CD4-positive, alpha-beta memory T cell (primary cell): ENCODE measurements at places on chromosomes 16 and 17. TPM values are rescaled to one million over a fixed set of nuclear protein-coding genes. Genes with fewer than 3 reads are reported as not detected.

The PYY gene
- not detected for polyA plus RNA-seq

The NTN3 gene
- not detected for polyA plus RNA-seq

The TOP2A gene
- 0.14 TPM for polyA plus RNA-seq

The PRSS27 gene
- not detected for polyA plus RNA-seq

The ASPA gene
- polyA plus RNA-seq: not detected

The TPSAB1 gene
- not detected for polyA plus RNA-seq

The PLD2 gene
- 1.9 TPM for polyA plus RNA-seq

The SLC16A11 gene
- polyA plus RNA-seq: 0.50 TPM

The CCDC154 gene
- 0.13 TPM for polyA plus RNA-seq

The PRPSAP1 gene
- polyA plus RNA-seq: 99.1 TPM

The TRIM16 gene
- polyA plus RNA-seq: 5.6 TPM

The NPIPB2 gene
- polyA plus RNA-seq: not detected

GRCh38 chr17:59828478-59828760 lies 64.3 kb downstream of the TUBD1 start:
- no peak for DNase-seq

DNA sequence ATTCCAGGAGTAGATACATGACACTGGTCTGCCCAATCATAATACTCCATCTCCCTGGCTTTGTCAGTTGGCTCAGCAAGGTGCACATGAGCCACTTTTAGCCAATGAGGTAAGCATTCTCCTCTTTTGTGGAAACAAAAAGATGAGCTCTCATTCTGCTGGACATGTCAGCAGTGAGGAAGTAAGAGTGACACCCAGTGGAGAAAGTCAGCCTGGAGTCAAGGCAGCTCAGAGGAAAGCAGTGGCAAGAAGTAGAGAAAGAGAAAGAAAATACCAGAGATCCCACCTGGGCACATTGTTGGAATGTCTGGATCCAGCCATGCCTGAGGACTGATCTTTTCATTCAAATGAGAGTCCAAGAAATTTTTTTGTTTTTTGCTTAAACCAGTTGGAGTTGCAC lies 496.9 kb upstream of the C16orf82 start:
- no peak for DNase-seq

DNA sequence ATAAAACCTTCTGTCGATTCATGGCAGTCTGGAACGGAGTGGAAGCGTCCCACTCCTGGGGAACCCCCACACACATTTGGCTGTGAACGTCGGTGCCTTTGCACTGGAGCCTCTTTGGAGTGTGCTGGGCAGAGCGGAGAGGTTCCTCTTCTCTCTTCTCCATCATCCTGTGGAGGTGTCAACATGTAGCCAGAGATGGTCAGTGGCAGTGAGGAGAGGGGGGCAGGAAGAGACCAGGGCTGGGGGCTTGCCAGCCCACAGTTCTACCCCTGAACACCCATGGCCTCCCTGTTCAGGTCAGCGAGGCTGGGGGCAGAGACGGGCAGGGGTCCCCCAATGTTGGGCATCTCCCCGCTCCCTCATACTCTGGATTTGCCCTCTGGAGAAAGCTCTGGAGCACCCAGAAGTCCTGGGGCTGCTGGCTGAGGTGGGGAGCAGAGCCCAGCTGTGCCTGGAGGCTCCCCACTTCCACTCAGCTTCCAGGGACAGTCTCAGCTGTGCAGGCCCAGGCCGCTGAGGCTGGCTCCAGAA lies 223.7 kb downstream of the SEC14L1 start:
- DNase-seq: no peak

GRCh38 chr17:57357392-57357784 lies 101.1 kb downstream of the MSI2 start:
- no peak for DNase-seq

- DNase-seq: no peak
Measured at GRCh38 chr17:74192950-74193781, 10.3 kb upstream of the RPL38 start.

GRCh38 chr17:65277576-65277975 lies 140.4 kb downstream of the RGS9 start:
- no peak for DNase-seq

GRCh38 chr17:10757647-10758046 lies 27.8 kb upstream of the TMEM220 start:
- no peak for DNase-seq

DNA sequence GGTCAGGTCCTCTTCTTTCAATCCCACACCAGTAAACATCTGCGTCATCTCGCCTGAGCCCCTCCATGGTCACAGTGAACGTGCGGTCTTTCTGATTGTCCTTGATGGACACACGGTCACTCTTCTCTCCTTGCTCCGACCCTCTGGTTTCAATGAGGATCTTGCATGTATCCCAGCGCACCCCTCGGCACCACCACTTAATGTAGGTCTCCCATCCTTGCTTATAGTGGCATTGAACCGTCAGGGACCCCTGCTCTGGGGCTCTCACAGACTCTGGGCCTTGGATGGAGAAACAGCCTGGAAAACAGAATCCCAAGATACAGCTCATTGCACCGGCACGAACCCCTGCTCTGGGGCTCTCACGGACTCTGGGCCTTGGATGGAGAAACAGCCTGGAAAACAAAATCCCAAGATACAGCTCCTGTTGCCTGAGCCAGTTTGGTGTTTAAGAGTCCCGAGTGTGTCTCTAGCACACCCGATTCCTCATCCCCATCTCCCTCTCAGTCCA lies 5.4 kb downstream of the CD300LB start:
- no peak for DNase-seq

- DNase-seq: no peak
Measured at GRCh38 chr17:77833769-77834168, 124.7 kb upstream of the TNRC6C start.

GRCh38 chr16:57372372-57373116 lies at the start of gene CX3CL1:
Gene CX3CL1 (plus strand): TSS chr16:57372490. CDS start chr16:57372569, 79 bp downstream.
- DNase-seq: no peak

DNA sequence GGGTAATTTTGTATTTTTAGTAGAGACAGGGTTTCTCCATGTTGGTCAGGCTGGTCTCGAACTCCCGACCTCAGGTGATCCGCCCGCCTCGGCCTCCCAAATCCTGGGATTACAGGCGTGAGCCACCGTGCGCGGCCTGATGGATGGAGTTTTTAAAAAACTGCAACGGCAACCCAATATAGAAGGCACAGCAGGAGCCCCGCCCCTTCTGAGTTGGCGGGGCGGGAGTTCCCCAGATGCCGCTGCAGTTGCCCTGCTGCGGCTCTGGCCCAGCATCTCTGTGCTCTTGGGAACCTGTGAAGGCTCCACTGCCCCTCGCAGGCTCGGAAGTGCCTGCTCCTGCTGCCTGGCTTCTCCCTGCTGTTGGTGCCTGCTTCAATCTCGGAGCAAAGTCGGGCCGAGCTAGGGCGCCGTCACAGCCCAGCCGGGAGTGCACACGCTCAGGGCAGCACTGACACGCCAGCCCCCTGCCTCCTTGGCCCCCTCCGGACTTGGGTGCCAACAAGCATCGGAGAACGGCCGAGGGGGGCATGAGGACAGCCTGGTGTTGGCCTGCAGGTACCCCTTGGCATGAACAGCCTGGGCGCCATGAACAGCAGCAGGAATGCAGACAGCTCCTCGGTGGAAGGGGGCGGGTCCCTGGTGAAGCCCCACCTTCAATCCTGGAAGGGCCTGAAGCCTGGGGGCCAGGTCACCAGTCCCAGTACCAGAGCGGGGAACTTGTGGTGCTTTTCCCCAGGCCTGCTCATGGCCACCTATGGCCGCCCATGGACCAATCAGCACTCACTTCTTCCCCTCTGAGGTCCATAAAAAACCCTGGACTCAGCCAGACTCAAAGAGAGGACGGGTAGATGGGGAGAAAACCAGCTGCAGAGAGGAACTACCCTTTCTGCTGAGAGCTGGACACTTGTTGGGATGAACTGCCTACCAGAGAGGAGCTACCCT lies 2.3 kb upstream of the NT5M start:
- DNase-seq: peak; percentile 59

DNA sequence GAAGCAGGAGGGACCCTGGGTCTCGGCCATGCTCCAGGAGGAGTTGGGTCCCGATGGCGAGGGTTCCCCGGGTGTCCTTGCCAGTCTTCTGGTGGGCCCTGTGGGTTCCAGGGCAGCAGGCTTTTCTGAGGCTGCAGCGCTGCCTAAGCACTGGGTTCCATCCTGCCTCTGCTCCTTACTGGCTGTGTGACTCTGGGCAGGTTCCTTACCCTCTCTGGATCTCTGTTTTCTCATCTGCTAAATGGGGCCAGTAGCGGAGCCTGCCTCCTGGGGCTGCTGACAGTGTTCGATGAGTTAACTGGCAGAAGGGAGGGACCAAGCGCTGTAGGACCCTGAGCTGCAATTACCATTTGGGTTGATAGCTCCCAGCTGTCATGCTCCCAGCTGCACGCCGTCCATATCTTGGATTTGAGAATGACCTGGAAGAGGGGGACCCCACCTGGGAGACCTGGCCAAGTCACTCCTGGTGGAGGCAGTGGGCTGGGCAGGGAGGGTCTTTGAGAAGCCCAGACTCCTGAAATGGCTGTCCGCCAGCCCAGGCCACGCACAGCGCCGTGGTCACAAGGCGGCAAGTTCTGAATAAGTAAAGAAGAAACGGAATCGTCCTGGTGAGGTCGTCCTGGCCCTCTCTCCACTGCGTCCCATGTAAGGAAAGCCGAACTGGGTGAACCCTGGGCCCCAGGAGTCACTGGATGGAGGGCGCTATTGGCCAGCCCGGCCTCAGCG lies 47.2 kb upstream of the GSE1 start:
- DNase-seq: peak; percentile 3

- no peak for DNase-seq
Measured at GRCh38 chr16:85524365-85524629, 88.8 kb upstream of the GSE1 start.

- DNase-seq: no peak
Measured at GRCh38 chr16:51550800-51551347, 399.8 kb upstream of the SALL1 start.

- no peak for DNase-seq
Measured at GRCh38 chr16:89038221-89038721, 55.4 kb upstream of the ACSF3 start.

- no peak for DNase-seq
Measured at GRCh38 chr16:12907670-12908233, 6.4 kb downstream of the SHISA9 start.

- no peak for DNase-seq
Measured at GRCh38 chr17:18143044-18143936, 34.7 kb downstream of the MYO15A start.

GRCh38 chr16:88784856-88785105 lies 239 bp downstream of the PIEZO1 start:
- no peak for DNase-seq
